ENCODE measurements at places on chromosomes 16 and 17. TPM values are rescaled to one million over a fixed set of nuclear protein-coding genes. Genes with fewer than 3 reads are reported as not detected.

- peak within 1 kb of the TSS; percentile 96 for H3K4me3 ChIP-seq
- peak within 1 kb of the TSS; percentile 90 for H3K27ac ChIP-seq
- peaks cover 10% of the 10 kb centered on the region for H3K36me3 ChIP-seq
- peak; percentile 84 for DNase-seq
- no peaks in the 10 kb centered on the region for H3K27me3 ChIP-seq
- H3K4me1 ChIP-seq: peaks cover 35% of the 10 kb centered on the region
These were observed at the start of gene FLII for GRCh38 chr17:18258356-18259038. Gene FLII (minus strand): TSS chr17:18258738. CDS start chr17:18258690, 48 bp downstream.

GRCh38 chr17:77786740-77787505, 171.6 kb upstream of the TNRC6C start:
- peaks cover 3% of the 10 kb centered on the region for H3K27me3 ChIP-seq
- no peak overlapping the region for H3K27ac ChIP-seq
- H3K4me1 ChIP-seq: no peaks in the 10 kb centered on the region
- no peak for DNase-seq
- no peaks in the 10 kb centered on the region for H3K36me3 ChIP-seq

- peaks cover 9% of the 10 kb centered on the region for H3K36me3 ChIP-seq
- no peak overlapping the region for H3K4me3 ChIP-seq
- no peak for DNase-seq
- H3K27me3 ChIP-seq: no peaks in the 10 kb centered on the region
- H3K4me1 ChIP-seq: no peaks in the 10 kb centered on the region
These were observed 42.8 kb upstream of the KIFC3 start for GRCh38 chr16:57845115-57845514.

DNA sequence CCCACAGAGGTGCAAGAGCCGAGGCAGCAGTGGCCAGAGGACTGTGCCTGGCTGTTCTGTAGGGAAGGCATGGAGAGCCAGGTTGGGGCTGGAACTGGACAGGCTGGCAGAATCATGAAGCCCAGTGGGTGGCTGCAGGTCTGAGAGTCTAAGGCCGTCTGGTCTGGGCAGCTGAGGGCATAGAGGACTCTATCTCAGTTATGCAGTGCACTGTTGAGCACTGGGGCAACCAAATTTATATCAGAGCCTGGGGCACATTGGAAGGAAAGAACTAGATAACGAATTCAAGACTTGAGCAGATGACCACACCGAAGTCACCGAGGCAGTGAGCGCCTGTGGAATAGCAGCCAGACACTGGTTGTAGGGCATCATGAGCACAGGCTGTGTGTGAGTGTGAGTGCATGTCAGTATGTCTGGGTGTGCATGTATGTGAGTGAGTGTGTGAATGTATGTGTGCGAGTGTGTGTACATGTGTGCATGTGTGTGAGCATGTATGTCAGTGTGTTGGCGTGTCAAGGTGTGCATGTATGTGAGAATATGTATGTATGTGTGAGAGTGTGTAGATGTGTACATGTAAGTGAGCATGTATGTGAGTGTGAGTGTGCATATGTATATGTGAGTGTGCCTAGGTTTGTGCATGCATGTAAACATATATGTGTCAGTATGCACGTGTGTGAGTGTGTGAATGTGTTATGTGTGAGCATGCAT, 37.0 kb downstream of the RGS9 start:
- no peaks in the 10 kb centered on the region for H3K4me1 ChIP-seq
- no peak overlapping the region for H3K27ac ChIP-seq
- H3K4me3 ChIP-seq: no peak overlapping the region
- no peaks in the 10 kb centered on the region for H3K27me3 ChIP-seq
- no peak for DNase-seq

GRCh38 chr17:37098152-37098551, 149.4 kb downstream of the AATF start:
- no peak for DNase-seq
- H3K36me3 ChIP-seq: peaks cover 55% of the 10 kb centered on the region
- no peaks in the 10 kb centered on the region for H3K4me1 ChIP-seq

DNA sequence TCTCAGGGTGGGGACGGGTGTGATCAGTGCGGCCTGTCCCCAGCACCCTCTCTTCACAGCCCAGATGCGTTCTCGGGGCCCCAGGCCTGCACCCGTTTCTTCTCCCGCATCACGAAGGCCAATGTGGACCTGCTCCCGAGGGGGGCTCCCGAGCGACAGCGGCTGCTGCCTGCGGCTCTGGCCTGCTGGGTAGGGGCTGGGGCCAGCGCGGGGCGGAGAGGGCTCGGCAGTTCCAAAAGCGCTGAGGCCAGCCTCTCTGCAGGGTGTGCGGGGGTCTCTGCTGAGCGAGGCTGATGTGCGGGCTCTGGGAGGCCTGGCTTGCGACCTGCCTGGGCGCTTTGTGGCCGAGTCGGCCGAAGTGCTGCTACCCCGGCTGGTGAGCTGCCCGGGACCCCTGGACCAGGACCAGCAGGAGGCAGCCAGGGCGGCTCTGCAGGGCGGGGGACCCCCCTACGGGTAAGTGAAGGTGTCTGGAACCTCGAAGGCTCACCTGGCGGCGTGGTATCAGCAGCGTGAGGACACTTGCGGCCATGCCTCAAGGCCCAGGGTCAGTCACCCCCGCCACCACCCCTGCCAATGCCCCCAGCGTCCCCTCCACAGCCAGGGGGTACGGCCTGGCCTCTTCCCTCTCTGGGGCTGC, 4.4 kb downstream of the MSLN start:
- H3K27ac ChIP-seq: no peak overlapping the region
- no peaks in the 10 kb centered on the region for H3K27me3 ChIP-seq
- H3K4me1 ChIP-seq: peaks cover 23% of the 10 kb centered on the region

DNA sequence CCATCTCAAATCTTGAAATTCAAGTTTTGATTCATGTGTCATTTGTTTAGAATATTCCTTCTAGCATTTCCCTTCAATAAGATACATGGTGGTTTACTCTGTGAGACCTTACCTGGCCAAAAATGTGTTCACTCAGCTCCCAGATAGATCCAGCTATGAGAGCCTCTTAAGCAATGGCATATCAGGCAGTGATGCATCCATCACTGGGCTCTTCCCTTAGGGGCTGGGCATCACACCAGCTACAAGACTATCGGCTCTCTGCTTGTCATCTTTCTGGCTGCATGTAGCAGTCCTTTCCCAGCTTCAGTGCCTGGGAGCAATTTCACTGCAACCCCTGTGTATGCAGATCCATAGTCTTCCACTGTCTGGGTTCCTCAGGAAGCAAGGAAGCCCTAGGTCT, 40.6 kb downstream of the GOSR1 start:
- no peaks in the 10 kb centered on the region for H3K4me1 ChIP-seq
- H3K27ac ChIP-seq: no peak overlapping the region
- no peak overlapping the region for H3K4me3 ChIP-seq
- DNase-seq: no peak
- peaks cover 15% of the 10 kb centered on the region for H3K36me3 ChIP-seq

GRCh38 chr17:80527016-80527645, 17.5 kb upstream of the RPTOR start:
- no peak for DNase-seq
- no peak overlapping the region for H3K4me3 ChIP-seq
- H3K36me3 ChIP-seq: no peaks in the 10 kb centered on the region

DNA sequence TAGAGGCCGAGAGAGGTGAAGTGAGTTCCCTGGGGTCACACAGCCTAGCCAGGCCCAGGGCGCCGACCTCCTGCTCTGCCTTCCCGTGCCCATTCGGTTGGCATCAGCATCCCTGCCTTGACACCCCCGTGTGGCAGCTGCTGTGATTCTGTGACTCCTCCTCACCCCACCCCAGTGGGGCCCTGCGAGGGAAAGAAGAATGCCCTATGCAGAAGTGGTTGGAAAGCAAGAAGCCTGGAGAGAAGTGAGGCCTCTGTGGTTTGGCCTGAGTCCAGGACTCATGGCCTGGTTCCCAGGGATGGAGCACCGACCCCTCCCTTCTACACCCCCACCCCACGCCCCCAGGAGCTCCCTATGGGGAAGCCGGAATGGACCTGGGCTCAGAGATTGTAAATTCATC, 296.2 kb downstream of the SEC14L1 start:
- no peak overlapping the region for H3K4me3 ChIP-seq
- H3K36me3 ChIP-seq: no peaks in the 10 kb centered on the region
- H3K27me3 ChIP-seq: no peaks in the 10 kb centered on the region
- DNase-seq: peak; percentile 61
- H3K27ac ChIP-seq: peak overlapping the region; percentile 46

GRCh38 chr17:41144846-41145245, 4.5 kb upstream of the KRTAP4-6 start:
- no peaks in the 10 kb centered on the region for H3K4me1 ChIP-seq
- H3K4me3 ChIP-seq: no peak overlapping the region
- H3K27me3 ChIP-seq: peaks cover 4% of the 10 kb centered on the region

DNA sequence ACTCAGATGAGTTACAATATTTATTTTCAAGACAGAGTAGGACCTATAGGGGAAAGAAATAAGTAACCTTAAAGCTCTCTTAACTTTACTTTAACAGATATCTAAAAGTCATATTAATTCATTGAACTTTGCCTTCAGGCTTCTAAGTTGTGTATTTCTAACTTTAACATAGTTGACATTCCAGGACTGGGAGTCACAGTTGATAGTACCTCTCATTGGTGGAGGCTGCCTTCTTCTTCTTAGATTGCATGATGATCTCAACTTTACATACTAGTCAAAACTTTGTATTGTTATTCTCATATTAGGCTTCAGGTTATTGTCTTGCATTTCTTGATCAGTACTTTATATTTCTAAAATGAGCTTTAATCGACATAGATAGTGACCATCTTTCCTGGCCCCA, 350.1 kb upstream of the KIF2B start:
- H3K27me3 ChIP-seq: no peaks in the 10 kb centered on the region
- H3K27ac ChIP-seq: no peak overlapping the region
- H3K4me1 ChIP-seq: no peaks in the 10 kb centered on the region
- DNase-seq: no peak

DNA sequence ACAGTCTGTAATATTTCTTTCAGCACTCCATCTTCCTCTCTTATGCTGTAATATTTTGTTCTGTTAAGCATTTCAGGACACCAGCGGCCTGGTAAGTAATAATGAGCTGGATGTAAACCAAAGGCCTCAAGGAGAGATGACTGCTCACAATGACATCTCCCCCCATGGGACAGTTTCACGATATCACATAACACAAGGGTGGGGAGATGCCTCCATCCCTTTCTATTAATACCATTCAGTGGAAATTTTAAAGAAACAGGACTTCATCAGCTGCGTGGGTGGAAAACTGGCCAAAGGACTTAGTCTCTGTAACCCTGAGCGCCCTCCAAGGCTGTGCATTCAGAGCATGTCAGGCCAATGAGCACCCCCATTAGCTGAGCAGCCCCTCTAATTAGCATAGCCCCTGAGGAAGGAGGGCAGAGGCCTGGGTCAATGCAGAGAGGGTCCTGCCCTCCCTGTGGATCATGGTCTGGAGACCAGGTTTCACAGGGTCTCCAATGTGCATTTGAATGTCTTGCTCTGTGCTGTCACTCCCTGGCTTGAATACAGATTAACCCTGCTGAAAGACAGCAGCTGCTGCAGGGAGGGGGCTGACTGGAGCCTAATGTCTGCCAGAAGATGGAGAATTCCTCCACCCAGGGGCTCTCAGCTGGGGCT, 156.4 kb downstream of the HS3ST2 start:
- H3K36me3 ChIP-seq: no peaks in the 10 kb centered on the region
- no peaks in the 10 kb centered on the region for H3K4me1 ChIP-seq
- H3K27me3 ChIP-seq: no peaks in the 10 kb centered on the region
- H3K27ac ChIP-seq: no peak overlapping the region

DNA sequence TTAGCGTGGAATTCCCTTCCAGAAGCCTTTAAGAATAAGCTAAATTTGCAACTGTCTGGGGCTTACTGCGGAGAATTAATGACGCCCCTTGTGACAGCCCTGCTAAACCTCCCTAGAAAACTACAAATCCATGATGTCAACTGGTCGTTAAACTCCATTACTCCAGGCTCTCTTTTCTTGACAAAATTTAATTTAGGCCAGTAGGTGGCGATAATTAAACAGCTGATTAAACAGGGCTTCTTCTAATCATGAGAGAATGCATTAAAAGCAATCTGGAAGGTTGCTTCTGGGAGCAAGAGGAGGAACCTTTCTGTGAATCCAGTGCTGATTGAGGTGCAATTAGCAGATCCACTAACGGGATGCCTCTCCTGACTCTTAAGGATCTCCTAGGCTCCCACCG, 8.1 kb upstream of the NLRP1 start:
- H3K4me1 ChIP-seq: no peaks in the 10 kb centered on the region
- no peaks in the 10 kb centered on the region for H3K27me3 ChIP-seq
- peak; percentile 40 for DNase-seq
- H3K27ac ChIP-seq: no peak overlapping the region

DNA sequence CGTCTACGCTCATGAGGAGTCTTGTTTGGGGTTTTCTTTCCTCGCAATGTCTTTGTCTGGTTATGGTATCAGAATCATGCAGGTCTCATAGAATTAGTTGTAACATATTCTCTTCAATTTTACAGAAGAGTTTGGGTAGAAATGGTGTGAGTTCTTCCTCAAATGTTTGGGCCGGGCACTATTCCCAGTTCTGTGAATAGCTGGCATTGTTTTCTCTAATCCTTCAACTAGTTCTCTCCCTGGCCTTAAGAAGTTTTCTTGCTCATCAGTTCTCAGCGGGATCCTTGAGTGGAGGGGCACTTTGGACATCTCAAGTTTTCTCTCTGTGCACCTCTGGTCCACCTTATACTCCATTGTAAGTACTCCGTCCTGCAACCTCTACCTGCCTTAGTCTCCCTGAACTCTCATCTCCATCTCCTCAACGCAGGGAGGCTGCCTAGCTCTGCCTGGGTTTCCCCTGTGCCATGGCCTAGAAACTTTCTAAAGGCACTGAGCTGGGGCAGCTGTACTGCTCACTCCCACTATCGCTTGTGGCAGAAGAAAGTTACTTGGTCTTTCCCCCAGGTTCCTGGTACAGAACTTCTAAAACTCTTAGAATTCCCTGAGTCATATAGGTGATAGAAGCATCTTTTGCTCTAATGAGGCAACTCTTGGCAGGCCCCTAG, 16.9 kb downstream of the NSMCE1 start:
- H3K27me3 ChIP-seq: no peaks in the 10 kb centered on the region
- no peak overlapping the region for H3K27ac ChIP-seq
- no peak for DNase-seq
- no peak overlapping the region for H3K4me3 ChIP-seq
- peaks cover 3% of the 10 kb centered on the region for H3K36me3 ChIP-seq

KRTAP16-1 gene
- not detected for polyA plus RNA-seq

ARHGAP23 gene
- 8.4 TPM for polyA plus RNA-seq

Data from small intestine (tissue), 16 donors.